ENCODE measurements at places on chromosomes 1 and 21.

DNA sequence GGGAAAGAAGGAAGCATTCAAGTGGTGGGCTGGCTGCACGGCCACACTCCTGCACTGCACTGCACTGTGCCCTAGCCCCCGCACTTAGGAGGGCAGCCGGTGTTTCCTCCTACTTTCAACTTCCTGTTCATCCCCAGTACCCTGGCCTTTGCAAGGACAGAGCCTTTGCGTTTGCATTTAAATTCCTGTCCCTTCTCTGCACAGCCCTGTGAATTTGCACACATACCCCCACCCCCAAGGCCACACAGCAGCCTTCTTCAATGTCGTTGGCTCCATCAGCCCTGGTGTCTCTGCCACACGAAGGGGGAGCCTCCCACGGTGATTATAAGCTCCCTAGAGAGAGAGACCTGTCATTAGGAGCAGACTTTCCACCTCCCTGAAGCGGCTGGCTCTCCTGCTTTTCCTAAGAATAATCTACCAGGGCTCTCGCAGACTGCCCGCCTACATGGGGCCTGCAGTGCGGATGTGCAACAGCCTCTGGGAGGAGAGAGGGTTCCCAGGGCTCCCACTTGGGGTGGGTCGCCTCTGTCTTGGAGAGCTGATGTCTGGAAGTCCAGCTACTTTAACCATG is 13.2 kb upstream of the SLC45A3 start:
- no peak for DNase-seq

DNA sequence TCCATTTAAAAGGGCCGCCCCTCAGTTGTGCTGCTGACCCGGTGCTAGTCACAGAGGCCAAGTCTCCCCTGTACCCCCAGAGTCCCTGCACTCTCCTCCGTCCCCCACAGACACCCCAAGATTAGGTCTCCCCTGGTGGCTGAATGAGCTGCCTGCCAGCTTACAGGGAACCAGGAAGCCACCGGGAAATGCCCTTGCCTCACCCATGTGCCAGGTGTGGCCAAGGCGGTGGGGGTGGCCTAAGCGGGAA is 32.7 kb downstream of the HSPG2 start:
- no peak for DNase-seq

DNA sequence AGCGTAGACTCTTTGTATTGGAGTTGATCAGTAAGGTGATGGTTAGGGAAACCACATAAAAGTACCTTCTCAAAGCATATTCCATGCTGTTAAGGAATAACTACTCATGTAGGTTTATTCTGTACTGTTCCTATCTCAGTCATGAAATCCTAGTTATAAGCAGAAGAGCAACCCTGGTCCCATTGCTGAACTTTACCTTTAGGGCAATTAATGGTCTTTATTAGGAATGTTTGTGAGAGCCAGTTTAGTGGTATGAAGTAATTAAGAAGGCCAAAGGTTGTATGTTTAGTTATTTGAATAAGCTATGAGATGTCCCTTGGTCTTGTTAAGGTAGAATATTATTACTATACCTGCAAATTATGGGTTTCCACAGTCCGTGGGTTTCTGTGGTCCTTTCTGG is 44.0 kb downstream of the ACP6 start:
- DNase-seq: no peak

DNA sequence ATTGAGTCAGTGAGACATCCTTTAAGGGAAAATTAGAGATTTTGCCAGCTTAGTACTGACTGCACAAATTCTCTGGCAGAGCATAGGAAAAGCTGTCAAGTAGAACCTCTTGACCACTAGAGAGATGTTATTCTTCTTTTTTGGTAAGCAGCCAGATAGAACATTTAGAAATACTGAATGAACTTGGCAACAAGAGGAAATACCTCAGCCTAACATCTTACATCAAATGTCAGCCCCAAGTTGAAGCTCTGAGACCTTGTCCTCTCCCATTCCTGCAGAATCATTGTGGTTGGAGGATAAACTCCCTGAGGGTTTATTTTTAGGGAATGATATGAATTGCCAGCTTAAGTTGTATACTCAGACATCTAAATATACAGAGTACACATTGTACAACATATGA is 53.5 kb downstream of the MIGA1 start:
- DNase-seq: no peak

GRCh38 chr1:95223110-95223509 is 10.9 kb upstream of the RWDD3 start:
- no peak for DNase-seq

DNA sequence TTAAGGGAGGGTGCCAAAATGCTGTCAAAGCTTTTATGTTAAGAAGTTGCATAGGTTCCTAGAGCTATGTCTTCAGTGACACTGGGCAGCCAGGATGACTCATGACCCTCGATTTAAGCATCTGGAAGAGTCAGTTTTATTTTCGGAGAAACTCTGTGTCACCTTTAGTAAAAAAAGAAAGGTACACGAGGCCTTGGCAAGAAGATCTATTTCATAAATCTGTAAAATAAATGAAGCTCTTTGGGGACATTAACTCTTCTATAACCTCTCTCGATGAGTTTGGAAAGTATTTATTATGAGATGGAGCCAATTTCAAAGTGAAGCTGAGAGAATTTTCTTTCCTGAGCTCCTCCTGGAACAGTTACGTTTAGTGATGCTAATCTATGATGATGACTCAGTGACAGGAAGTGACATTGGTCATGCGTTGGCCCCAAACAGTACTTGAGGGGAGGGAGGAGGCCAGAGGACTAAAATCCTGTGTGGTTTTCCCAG is 156.5 kb downstream of the HLX start:
- no peak for DNase-seq

GRCh38 chr21:32414579-32415358 is 2.3 kb downstream of the EVA1C start:
- DNase-seq: no peak

GRCh38 chr1:70483342-70483741 is 72.3 kb downstream of the CTH start:
- DNase-seq: no peak

GRCh38 chr1:70142075-70142474 is 63.3 kb downstream of the LRRC40 start:
- no peak for DNase-seq

Data from CD4-positive, alpha-beta T cell treated with Interleukin-6 at 100 ng/mL for 8 hours (primary cell).